ENCODE measurements at places on chromosomes 7 and 10.
A peak's percentile ranks its signal among the peaks of the same experiment; 100 is the strongest.

DNA sequence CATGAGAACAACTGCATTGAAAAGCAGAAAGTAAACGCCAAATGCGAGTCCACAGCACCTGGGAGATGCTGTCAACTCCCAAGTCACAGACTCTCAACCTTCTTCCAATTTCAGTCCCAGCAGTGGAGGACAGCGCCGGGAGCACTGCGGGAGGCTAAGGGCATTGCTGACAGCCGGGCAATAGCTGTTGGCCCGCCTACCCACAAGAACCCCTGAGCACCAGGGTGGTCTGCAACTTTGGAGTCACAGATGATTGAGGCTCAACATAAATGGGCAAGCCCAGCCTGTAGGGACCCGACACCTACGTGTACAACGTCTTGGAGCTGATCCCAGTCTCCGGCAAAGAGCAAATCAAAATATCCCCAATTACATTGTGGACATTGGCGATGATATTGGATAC, 262.9 kb downstream of the TCERG1L start:
- no peak for DNase-seq

- no peak for DNase-seq
Observed at GRCh38 chr10:72323771-72324191, 30.9 kb downstream of the DNAJB12 start.

DNA sequence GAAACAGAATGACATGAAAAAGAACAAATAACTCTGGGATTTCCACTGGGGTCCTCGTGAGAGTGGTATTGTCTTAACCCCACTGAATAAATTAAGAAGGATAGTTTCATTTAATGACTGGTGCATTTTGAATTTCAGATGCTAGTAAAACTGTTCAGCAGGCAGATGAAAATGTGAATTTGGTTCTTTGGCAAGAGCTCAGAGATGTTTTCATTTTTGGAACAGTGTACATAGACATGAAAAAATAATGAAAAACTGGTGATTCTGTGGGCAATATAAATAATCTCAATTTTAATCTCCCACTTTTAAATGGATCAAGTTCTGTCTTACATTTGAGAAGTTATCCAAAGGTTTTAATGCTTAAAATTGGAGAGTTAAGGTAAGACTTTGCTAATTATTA, 84.1 kb downstream of the TRIL start:
- no peak for DNase-seq

DNA sequence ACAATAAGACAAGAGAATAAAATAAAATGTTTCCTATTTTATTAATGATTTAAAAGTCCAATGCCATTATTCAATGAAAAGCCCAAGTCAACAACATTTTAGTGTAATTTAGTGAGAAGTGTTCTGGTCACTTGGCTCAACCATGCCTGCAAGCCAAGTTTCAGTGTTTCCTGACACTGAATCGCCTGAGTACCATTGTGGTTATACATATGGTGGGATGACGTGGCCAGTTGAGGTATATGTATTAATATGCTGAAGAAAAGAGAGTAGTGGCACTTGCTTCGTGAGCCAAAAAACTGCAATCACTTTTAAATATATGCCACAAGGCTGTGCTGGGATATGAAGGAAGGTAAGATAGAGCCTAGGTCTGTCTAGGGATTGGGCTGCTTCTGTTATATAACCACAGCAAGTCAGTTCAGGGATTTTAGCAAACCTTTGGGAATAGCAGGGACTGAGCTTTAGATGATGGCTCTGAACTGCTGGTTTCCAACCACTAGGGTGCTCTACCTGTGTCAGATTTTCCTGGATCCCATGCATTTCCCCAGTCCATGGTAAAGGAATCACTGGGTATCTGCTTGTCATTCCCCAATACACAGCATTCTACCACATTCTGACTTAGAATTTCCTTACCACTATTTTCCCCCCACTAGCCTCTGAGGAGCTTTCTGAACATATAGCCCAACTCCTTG, 214.0 kb upstream of the PRPS1L1 start:
- no peak for DNase-seq

DNA sequence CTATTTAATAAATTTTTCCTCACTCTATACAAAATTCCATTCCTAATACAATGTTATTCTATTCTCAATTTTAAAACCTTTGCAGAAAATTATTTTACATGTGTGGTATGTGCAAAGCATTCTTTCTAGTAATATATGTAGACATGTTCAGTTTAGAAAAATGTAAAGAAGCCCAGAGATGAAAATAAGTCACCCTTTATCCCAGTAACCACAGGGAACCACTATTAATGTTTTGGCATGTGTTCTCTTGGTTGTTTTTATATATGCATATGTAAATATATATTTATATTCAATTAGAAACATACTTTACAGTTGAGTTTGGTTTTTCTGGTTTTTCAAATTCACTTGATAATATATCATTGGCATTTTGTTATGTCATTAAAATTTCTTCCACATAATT, 14.8 kb upstream of the GLCCI1 start:
- DNase-seq: no peak

- no peak for DNase-seq
Observed at GRCh38 chr10:77545585-77545984, 92.0 kb downstream of the KCNMA1 start.

DNA sequence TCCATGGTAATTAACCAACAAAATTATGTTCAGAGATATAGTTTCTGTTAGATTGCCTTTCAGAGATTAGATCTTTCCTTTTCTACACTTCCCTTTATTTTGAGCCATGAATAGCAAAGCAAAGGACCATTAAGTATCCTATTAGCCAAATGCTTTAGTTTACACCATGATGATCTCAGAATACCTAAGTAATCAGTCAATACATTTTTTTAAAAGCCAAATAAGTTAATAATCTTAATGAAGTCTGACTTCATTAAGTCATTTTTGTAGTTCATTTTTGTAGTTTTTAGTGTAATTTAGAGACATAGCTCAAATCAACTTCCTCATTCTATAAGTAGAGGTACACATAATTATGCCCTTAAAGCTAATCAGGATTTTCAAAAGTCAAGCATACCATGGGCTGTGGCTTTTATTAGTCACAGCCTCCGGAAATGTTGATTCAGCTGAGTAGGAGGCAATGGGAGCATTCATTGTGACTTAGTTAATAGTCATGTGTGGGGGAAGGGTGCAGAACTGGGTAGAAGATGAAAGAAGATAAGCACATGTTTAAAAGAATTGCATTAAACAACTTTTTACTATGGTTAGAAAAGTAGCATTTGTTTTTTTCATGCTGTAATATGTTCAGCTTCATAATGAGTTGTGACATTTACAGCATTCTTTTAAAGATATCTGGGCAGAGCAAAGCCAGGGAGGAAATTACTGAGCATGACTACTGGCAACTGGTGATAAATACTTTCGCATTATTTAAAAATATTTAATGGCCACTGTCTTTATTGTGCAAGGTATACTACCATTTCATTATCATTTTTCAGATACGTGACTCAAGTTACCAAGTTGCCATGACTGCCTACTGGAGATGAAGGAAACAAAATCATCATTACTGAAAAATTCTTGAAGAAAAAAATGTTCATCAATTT, 57.3 kb upstream of the CCDC71L start:
- DNase-seq: peak; percentile 50

DNA sequence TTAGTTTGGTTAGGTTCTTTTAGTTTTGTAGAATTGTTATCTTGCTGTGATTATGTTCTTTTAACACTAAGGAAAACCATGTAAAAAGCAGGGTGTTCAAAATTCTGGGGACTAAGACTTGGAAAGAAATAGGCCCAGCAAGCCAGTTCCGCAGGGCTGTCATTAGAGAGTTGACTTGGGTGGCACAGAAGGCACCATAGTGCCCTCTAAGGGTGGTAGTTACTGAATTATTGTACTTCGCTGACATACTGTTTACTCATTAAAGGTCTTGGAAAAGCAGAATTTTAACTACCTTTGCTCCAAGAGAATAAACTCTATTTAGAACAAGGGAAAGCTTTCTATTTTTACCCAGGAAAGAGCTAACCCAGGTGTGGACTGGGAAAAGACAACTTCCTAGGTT, 86.5 kb downstream of the OTUD1 start:
- no peak for DNase-seq

DNA sequence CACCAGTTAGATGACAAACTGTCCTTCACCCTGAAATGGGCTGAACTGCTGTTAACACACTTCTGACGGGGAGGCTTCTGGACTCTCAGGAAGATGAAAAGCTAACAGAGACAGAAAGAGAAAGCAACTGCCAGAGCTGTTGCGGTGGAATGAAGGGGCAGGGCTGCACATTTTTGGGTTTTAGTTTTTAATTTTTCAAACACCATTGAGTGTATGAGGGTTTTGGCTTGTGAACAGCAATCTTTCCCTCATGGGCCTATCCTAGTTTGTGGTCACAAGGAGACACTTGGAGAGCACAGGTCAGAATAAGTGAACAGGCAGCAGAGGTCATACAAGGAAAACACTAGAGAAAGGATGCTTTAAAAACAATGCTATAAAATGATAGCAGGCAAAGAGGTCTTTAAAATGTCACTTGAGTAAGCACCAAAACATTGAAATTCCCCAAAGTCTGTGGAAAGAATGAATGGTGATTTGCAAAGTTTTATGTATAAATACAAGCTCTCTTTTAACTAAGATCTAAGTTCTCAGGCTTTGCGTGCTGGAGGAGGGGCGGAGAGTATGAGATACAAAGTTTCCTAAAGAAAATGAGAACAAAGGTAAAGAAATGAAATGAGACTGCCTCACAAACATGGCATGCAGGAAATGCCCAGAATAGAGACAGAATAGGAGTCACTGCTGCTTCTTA, 101.4 kb upstream of the GLI3 start:
- DNase-seq: no peak

- DNase-seq: no peak
Observed at GRCh38 chr7:26515314-26515842, 223.7 kb downstream of the SNX10 start.

DNA sequence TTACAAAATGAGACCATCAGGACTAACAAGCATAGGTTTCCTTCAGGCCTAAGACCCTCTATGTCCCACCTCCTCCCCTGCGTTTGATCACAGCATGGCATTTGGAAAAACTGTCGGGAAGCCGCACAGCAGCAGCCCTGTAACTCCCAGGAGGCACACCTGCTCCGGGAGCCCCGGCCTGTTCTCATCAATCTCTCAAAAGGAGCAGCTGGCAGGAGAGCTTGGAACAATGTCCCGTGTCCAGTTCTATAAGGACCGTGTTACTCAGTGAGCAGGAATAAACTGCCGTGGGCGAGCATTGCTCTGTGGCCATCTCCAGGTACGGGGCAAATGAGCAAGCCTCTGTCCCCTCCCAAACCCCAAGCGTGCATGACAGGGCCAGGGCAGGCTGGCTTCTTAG, 236.9 kb downstream of the SFMBT2 start:
- no peak for DNase-seq

GRCh38 chr7:121521711-121522400, 125.7 kb upstream of the FAM3C start:
- no peak for DNase-seq

DNA sequence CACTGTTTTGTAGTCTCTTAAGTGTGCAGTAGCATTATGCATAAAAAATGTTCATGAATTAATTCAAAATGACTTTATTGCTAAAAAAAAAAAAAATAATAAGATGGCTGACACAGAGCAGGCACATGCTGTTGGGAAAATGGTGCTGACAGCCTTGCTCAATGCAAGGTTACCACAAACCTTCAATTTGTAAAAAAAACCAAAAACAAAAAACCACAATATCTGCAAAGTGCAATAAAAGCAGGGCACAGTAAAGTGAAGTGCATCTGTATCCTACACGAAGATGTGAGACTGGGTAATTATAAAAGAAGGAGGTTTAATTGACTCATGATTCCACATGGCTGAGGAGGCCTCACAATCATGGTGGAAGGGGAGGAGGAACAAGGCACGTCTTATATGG, 185.8 kb downstream of the USP6NL start:
- DNase-seq: no peak

DNA sequence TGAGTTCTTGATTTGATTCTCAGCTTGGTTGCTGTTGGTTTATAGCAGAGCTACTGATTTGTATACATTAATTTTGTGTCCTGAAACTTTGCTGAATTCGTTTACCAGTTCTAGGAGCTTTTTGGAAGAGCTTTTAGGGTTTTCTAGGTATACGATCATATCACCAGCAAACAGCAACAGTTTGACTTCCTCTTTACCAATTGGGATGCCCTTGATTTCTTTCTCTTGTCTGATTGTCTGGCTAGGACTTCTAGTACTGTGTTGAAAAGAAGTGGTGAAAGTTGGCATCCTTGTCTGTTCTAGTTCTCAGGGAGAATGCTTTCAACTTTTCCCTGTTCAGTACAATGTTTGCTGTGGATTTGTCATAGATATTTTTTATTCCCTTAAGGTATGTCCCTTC, 86.2 kb downstream of the PLXDC2 start:
- no peak for DNase-seq

DNA sequence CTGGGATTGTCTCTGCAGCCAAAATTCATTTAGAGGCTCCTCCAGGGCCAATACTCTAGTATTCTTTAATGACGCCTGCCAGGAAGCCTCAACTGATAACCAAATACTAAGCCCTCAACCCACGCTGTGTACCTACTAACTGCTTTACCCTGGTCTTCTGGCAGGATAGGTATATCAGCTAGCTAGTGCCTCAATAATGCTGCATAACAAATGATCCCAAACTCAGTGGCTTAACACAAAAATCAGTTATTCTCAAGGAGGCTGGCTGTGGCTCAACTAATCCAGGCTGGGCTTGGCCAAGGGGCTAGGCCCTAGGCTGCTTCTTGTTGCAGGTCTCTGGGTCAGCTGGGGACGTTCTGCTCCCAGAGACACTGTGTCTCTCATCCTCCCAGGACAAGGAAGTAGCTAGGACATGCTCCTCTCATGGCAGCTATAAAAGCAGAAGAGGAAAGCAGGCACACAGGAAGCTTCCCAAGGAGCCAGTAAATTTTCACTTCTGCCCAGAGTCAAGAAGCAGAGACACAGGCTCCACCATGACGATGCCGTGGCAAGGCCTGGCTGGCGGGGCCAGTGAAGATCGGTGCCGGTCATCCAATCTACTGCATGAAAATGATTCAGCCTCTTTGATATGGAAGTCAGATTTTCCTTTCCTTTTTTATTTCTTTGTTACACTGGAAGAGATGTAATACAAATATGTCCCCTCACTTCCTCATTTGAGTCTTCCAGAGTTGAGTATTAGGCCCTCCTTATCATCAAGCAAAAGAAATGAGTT, 28.6 kb upstream of the COL13A1 start:
- no peak for DNase-seq

GRCh38 chr7:37052705-37053104, 328.4 kb upstream of the AOAH start:
- DNase-seq: no peak

DNA sequence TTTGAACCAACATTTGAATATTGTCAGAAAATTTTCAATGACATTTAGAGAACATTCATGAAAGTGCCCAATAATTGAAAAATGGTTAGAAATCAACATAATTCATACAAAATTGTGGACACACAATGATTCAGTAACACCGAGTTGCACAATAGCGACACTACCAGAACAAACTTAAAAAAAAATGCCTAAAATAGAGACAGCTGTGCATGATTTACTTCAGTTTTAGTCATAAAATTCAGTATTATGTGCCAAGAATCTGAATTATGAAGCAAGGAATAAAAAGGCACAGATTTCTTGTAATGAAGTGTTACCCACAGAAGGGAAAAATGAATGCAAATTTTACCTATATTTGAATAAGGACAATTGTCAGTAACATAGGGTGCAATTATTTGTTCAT, 396.0 kb downstream of the SEMA3D start:
- no peak for DNase-seq

- DNase-seq: no peak
Observed at GRCh38 chr7:96228760-96229159, 93.1 kb downstream of the SLC25A13 start.

All from NCI-H1417 treated with DMSO at 0.1 percent for 48 hours (cell line).